ENCODE measurements at places on chromosomes 3 and 15.

DNA sequence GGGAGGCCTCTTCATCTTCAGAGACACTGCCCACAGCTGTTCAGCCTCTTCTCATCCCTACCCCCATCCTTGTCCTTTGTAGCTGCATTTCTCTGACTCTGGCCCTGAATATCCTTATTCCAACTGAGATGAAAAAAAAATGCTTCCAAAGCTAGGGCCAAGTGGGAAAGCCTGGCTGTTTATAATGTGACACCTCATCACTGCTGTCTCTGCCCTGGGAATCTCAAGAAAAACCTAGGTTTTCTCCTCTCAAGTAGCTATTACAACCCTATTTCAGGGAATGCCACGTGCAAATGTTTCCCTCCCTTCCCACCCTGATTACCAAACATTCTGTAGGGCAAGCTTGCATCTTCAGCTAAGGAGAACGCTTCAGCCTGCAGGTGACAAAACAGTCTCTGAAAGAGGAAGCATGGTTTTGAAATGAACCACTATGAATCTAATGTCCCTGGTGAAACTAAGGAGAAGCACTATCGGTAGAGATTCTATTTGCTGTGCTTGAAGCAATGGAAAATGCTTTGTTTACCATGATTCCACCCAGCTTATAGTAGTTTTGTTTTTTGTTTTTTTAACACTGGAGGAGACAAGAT, 65.4 kb downstream of the USF3 start:
- no peak for DNase-seq

DNA sequence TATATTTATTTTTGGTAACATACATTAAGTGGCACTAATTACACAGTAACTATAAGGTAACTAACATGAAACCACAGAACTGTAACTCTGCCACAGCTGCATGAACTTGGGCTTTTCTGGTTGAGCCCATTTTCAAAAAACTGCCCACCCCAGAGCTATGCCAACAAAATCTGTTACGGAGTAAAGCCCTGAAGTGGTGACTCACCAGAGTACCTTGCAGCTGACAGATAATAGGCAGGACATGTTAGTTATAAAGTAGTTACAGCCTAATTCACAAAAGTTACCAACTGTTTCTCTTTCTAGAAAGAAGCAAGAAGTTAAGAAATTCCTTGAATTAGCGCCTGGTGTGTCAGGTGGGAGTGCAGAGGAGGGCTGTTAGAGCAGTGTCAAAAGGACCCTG, 1.5 kb upstream of the GPX1 start:
- DNase-seq = no peak

GRCh38 chr15:77659350-77660321, 26.9 kb upstream of the LINGO1 start:
- no peak for DNase-seq

DNA sequence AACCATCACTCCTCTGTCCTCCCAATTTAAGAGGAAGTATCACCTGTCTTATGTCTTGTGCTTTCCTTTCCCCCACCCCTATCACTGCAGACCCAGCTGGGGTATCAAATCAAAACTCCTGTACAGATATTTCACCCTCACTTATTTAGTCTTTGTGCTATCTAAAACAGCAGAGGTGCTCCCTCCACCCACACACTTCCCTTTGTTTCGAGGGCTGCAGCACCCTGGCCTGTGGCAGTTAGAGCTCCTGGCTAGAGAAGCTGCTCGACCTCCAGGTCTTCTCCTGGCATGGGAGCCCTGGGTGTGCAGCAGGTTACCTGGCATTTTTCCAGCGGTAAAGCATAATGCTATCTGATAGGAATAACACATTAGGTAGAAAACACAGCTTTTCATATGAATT, 181.4 kb upstream of the BCL6 start:
- DNase-seq = no peak

DNA sequence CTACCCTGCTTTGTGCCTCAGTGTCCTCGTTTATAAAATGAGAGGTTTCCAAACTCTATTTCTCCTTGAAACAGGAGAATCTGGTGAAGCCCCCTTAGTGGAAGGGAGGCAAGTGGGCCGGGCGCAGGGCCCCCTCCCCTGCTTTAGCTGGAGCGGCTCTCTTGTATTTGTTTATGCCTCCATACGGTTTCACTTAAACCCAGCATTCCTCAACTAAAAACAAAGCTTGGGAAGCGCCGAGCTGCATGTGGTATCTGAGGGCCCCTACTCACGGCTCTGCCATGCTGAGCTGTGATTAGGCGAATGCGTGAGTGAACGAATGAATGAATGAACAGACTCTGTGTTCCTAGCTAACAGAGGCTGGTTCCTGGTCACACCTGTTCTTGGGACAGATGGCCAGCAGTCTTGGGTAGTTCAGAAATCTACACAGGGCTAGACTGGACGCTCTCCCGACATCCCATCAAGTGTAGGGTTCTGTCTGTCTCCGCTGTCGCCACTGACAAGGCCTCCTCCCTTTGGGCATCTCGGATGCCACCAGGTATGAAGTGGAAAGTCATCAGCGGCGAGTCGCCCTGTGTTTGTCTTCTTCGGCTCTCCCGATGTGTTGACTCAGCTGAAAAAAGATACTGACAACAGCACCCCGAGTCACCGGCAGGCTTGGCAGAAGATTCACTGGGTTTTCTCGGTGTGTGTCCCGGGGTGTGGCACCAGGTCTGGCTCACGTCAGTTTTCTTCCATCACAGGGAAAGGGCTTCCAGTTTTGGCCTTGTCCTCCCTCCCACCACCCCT, 42.4 kb upstream of the VPS8 start:
- no peak for DNase-seq

DNA sequence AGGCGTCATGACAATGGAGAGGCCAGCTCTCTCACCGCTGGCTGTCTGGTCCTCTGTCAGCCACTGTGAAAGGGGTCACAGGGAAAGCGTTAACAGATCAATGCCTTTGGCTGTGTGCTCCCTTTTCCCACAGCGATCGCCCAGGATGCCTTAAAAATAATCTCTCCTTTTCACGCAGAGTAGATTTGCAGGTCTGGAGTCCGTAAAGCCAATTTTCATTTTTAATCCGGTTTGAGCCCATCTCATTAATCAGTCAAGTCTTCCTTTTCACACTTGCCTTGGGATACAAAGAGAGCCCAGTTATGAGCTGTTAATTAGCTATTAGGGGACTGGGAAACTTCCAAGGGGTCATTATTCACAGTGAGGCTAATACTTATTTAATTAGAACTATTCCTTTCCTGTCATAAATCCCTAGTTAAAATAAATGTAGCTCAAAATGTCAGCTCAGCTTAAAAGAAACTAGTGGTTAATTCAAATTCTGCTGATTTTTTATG, 104.3 kb upstream of the RASGRP1 start:
- no peak for DNase-seq

DNA sequence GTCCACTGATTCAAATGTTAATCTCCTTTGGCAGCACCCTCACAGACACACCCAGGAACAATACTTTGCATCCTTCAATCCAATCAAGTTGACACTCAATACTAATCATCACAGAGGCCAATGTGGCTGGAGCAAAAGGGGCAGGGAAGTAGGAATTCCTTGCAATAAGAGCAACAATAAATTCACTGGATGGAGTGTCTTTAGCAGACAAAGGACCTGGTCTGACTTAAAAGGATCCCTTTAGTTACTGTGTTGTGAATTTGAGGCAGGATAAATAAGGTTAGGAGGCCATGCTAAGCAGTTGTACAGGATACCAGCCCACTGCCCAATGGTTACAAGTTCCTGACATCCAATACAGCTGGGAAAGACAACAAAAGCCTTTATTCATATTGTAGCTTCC, 12.3 kb upstream of the GFM1 start:
- no peak for DNase-seq

DNA sequence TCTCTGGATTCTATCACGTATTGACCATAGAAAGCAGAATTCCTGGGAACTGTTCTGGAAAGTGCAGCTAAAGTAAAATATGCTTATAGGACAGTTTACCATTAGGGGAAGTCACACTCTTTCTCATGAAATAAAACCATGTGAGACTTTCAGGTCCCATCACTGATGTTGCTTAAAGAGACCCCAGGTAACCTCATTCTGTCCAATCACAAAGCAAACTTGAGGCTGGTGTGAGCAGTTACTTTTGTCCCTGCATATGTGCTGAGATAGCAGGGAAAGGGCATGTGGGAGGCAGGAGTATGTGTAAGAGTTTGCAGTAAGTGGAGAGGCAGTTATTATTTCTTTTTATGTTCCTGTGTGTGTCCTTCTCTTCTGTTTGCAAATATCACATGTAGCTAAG, 16.1 kb downstream of the GPR87 start:
- DNase-seq = no peak

- DNase-seq = no peak
Measured at GRCh38 chr3:120289636-120290035, 4.6 kb upstream of the GPR156 start.

GRCh38 chr3:105459566-105460290, 93.0 kb downstream of the ALCAM start:
- no peak for DNase-seq

DNA sequence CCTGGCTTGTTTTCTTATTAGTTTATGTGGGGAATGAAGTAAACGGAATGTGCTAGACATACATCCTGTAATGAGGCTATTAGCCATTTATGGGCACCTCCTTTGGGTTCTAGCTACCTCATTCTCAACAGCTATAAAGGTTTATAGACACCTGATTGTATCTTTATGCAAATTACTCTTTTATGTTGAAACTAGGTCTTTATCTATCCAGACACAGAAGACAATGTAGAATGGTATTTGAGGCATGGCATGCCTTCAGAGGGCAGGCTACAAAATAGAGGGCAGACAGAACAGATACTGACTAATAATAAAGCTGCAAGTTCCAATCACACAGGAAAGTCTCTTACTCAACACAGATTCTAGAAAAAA, 27.1 kb downstream of the TBC1D2B start:
- DNase-seq = no peak

DNA sequence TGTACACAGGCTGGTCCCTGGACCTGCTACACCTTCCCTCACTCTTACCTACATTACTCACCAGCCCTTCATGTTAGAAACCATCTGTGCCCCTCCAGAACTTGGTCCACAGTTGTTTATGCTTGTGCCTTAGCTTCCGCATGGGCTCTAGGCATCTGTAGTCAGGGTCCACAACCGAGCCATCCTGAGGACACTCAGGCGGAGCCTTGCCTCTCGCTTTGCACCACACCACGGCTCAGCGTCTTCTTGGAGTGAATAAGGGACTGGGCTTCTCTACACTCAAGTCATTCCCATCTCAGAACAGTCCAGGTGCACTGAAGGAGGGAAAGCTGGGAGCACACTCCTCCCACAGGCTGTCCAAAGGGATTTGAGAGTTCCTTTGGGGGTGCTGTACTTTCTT, 97.8 kb downstream of the HMG20A start:
- no peak for DNase-seq

GRCh38 chr15:65914386-65914785, 45.1 kb downstream of the RAB11A start:
- DNase-seq = no peak

- no peak for DNase-seq
Measured at GRCh38 chr3:16940769-16941700, 56.3 kb downstream of the PLCL2 start.

DNA sequence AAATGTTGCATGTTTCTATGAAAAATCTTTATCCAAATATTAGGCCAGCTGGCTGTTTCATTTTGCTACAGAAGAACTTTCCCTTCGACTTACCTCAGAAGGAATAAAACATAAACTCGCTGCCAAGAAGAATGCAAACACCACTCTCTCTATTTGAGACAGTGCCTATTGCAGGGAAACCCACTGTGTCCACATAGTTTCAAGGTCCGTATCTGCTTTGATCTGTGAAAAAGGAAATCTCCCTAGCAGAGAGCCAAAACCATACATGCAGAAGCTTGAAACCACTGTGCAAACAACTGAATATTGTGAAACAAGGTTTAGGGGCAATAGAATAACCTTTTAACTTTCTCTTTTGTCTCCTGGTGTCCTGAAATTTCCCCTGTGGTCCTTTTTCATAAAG, 35.0 kb upstream of the CAPN7 start:
- no peak for DNase-seq

- DNase-seq = no peak
Measured at GRCh38 chr3:8760091-8760490, 9.3 kb downstream of the OXTR start.

DNA sequence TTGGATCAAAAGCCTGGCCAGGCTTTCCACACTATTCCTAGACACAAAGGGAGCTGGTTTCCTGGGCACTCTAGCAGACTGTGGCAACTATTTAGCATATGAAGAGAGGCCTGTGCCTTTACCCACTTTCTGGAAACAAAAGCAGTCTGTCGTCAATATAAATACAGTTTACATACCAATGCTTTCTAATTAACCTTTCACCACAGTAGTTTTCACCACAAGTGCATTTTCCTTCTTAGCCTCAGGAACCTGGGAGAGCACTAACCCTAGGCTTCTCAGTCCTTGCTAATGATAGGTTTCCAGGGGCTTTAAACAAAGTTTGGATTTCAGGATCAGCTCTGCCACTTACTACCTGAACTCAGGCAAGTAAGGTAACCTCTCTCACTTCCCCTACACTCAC, 499.1 kb downstream of the MAGI1 start:
- no peak for DNase-seq

DNA sequence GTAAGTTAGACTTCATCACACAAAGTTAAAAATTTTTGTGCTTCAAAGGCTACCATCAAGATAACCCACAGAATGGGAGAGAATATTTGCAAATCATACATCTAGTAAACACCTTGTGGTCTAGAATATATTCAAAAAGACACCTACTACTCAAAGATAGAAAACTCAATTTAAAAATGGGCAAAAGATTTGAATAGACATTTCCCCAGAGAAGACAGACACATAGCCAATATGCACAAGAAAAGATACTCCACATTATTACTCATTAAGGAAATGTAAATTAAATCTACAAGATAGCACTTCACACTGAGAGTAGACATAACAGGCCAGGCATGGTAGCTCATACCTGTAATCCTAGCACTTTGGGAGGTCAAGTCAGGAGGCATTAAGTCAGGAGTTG, 87.8 kb upstream of the MANF start:
- DNase-seq = no peak

- DNase-seq = no peak
Measured at GRCh38 chr3:64684715-64685261, 3.0 kb downstream of the ADAMTS9 start.

GRCh38 chr3:194046995-194047645, 88.8 kb upstream of the HES1 start:
- no peak for DNase-seq

DNA sequence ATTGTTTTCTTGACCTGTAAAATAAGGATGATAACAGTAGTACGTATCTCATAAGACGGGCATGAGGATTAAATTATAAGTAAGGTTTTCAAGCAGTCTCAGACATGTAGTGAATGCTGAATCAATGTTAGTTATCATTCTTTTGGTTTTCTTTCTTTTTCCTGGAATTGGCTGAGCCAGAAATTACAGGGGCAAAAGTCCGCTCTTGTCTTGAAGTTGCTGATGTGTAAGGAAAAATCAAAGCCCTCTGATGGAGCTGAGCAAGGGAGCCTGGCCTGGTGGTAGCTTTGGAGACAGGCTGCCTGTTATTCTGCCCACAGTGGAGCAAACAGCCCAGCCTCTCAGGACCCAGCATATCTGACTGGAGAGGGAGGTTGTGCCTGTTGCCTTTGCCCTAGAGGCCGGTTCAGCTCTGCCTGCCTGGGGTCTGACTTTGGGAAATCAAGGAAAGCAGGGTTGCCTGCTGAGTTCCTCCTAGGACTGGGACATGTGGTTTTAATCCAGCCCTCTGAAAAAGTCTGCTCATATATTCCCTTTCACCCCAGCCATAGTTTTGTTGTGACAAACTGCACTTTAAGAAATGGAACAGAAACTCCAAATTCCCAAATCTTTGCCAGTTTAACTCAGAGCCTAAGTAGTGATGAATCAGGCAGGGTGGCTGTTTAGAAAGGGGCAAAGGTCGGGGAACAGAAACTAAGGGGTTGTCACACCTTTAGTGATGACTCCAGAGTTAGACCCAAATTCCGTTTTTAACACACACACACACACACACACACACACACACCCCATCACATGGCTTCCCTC, 40.1 kb downstream of the GASK1A start:
- DNase-seq = no peak

All from activated gamma-delta T cell (primary cell).